GOT3 (cell line): ENCODE measurements at places on chromosomes 3 and 15.

DNA sequence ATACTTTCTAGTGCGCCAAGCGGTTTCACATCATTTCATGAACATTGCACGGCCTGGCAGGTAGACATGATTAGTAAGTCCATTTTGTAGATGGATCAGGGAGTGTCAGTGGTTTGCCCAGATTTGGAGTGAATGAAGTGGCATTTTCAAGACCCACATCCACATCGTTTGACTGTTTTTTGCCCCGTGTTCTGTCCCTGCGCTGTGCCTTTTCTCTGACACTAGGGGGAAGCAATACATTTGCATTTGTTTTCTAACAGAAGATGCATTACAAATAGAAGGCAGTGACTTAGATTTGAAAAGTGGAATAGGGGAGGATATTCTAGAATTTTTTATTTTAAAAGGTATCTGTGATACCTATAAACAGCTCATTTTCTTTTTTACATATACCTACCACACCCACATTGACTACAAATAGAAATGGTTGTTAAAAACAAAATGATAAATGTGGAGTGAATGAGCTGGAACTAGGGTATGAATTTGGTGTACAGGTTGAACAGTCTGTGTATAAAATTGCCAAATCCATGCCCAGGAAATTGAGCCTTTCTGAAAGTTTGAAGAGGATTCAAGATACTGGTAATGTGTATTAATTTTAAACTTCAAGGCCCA lies 98.0 kb downstream of the USP13 start:
- no peak for DNase-seq

DNA sequence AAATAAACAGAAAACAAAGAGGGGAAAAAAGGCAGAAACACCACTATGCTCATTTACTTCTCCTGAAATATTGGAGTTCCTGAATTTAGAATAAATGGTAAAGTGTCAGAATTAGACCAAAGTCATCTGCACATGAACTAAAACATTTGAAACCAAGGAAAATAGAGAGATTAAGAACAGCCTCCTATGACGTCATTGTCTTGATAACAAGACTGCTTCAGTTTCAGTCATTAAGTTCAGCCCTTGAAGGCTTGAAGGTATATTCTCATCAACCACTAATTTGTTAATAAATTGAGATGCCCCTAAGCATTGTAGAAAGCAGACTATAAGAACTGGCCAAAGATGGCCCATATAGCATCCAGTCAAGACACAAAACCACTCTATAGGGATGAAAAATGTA lies 2.5 kb downstream of the SUMF1 start:
- no peak for DNase-seq

DNA sequence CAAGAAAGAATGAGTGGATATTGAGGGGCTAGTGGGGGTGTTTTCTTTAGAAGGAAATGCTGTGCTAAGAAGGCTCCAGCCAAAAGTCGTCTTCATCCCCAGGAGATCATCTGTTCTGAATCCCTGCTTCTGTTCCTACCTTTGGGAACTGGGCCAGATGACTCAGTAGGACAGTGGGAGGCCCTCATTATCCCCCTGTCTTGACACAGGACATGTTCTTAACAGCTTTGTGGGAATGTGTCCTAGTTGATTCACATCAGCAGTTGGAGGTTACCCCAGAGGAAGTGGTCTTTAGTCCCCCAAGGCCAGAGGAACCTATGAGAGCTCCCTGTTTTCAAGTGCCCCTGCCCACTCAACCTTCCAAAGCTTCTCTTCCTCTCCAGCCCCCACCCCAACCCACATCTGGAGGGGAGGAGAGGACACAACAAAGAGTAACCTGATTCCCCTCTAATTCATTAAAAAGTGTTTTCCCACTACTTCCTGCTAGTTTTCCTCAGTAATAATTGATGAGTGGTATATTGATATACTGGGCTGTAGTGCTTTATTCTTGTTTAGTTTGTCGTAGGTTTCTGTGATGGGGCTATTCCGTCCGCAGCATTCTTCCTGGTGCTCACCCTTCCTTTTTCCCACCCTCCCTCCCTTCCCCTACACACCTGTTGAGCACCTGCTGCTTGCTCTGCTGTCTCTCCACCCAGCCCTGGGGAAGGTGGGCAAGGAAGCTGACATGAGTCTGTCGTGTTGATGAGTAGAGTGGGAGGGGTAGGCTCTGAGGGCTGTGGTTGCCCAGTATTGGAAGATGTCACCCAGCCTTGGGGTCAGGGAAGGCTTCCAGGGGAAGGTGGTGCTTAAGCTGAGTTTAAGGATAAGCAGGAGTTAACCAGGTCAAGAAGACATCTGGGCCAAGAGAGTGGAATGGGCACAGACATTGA lies 9.3 kb downstream of the PXYLP1 start:
- DNase-seq = no peak

DNA sequence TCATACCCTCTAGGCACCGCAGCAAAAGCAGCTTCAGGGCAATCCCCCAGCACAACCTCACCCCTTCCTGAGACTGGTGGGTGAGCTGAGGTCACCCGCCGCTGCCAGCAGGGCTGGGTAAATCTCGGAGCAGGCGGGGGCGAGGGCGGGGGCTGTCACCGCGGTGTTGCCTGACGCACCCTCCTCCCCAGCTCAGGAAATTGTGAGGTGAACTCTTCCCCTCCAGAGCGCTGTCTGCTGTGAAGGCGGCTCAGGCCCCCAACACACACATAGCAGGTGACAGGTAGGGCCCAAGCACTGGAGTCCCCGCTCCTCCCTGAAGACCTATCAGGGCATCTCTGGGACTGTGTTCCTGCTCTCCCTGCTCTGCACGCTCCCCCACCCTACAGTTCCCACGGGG lies 30.2 kb upstream of the FURIN start:
- no peak for DNase-seq

DNA sequence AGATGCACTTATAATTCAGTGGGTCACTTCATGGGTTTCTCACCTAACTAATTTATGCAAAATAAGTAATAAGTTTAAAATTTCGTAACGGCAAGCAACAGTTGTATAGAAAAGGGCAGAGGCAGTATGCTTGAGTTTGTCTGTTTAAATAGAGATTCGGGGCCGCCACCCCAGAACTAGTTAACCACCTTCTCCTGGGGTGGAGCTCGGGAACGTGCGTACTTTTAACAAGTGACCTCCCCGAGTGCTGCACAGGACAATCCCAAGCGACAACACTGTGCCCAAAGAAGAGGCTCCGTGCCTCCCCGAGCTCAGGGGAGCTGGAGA lies 439 bp downstream of the SSR3 start:
- DNase-seq = no peak

DNA sequence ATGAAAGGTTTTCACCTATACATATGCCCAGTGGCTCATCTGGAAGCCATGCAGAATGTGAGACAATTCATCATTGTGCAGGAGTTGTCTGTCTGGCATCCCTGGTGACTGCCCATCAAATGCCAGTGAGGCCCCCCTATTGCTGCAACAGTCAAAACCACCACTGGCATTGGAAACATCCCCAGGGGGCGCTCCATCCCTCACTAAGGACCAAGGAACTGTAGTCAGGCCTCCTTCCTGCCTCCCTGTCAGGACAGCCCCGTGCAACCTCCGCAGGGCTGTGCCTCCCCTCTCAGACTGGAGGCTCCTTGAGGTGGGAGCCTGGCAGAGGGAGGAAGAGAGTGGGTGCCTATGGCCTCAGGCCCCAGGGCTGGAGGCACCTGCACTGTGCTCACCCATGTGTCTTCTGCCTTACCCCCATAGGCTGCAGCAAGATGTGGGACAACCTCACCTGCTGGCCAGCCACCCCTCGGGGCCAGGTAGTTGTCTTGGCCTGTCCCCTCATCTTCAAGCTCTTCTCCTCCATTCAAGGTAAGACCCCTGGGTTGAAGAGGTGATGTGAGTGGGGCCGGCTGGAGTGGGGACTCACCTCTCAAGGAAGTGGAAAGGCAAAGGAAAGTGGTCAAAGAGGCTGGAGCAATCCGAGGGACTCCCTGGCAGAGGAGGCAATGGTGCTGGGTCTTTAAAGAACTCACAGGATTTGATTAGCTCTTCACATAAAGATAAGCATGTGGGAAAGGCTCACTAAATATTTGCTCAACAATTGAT lies 16.5 kb downstream of the VIPR1 start:
- DNase-seq = no peak
